ENCODE measurements at places on chromosomes 5 and 9.

- DNase-seq = no peak
Measured at GRCh38 chr9:19510907-19511306, 102.1 kb downstream of the ACER2 start.

GRCh38 chr9:92426501-92427145 lies 2.4 kb upstream of the OMD start:
- DNase-seq = no peak

- no peak for DNase-seq
Measured at GRCh38 chr5:6236858-6237481, 141.4 kb downstream of the MED10 start.

DNA sequence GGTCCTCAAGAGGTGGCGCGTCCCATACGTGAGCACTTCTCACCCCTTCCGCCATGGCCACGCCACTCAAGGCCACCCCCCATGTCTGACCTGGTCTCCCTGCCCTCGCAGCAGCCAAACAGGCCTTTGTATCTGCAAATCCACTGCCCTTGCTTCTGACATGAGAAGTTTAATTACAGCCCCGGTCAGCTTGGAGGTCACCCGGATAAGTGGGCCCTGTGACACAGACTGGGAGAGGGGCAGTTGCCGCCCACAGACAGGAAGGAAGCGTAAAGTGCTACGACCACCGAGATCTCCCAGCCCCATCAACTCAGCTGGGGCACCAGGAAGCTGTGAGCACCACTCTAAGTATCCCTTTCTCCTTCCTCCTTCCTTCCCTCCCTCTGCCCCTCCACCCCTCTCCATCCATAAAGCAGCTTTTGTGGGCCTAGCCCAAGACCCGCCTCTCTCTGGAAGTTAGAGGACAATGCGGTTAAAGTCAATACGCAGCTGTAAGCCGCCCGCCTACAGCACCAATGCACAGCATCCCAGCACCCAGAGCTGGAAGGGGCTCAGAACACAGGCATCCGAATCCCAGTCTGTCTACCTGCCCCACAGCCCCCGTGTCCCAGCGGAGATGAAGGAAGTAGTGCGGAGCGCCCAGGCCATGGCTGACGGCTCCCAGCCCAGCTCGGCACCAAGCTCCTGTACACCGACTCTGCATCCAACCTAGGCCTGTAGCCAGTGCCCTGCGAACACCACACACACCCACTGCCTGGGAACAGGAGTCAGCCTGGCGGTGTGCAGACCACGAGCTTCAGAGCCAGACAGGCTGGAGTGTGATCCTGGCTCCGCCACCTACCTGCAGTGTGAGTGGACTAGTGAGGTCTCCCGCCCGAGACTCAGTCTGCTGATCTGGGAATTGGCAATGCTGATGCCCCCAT lies 44.8 kb upstream of the RNF130 start:
- DNase-seq = no peak

GRCh38 chr9:5773324-5773999 lies 59.5 kb downstream of the ERMP1 start:
- no peak for DNase-seq

DNA sequence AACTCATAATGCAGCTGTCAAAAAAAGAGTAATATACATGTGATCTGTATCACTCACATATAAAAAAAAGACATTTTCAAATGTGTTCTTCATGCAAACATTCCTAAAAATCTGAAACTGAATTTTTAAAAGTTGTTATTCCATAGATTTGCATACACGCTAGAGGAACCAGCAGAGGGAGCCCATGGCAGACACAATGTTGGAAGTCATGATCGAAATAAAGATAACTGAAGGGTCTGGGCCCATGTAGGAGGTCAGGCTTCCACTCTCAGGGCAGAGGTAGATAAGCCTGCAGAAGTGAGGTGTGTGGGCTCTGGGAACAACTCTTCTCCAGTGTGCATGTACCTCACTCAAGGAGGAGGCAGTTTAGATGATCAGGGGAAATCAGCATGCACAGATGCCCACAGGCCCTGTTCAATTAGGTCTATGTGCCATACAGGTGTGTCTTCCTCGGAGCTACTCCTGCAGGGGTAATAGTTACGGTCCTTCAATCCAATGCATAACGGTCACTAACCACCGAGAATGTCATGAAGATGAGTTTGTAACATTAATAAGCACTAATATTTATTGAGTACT lies 208.6 kb downstream of the EPB41L4A start:
- DNase-seq = no peak

DNA sequence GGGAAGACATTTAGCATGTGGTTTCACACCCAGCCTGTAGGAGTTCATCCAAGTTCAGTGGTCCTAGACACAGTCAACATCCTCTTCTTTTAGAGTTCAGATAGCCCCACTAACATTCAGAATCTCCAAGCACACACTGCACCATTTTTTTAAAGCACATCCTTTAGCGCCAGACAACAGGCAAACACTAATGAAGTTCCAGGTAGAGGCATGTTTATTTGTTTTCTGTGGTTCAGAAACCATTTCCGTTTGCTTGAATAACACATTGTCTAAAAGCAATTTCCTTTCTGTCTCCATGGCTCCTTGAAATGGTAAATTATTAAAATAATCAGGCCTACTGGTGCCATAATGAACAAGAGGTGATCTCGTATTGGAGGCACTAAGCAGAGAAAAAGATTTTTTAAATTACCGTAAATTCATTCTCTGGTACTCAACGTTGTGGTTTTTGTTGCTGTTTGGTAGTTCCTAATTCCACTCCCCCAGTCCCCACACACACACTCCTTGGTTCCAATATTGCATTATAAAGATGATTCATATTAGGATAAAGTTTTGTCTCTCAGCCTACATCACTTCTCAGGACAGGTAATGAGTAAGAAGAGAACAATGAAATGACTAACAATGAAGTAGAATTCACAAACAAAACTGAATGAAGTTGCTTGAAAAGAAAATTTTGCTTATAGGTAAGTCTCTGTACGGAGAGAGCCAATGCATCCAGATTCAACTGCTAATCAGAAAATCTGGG lies 153.1 kb downstream of the PCSK1 start:
- DNase-seq = no peak

GRCh38 chr5:177447611-177448243 lies 1.1 kb downstream of the PRR7 start:
- no peak for DNase-seq
